ENCODE measurements at places on chromosomes 5 and 9. TPM values are rescaled to one million over a fixed set of nuclear protein-coding genes. Genes with fewer than 3 reads are reported as not detected.

DNA sequence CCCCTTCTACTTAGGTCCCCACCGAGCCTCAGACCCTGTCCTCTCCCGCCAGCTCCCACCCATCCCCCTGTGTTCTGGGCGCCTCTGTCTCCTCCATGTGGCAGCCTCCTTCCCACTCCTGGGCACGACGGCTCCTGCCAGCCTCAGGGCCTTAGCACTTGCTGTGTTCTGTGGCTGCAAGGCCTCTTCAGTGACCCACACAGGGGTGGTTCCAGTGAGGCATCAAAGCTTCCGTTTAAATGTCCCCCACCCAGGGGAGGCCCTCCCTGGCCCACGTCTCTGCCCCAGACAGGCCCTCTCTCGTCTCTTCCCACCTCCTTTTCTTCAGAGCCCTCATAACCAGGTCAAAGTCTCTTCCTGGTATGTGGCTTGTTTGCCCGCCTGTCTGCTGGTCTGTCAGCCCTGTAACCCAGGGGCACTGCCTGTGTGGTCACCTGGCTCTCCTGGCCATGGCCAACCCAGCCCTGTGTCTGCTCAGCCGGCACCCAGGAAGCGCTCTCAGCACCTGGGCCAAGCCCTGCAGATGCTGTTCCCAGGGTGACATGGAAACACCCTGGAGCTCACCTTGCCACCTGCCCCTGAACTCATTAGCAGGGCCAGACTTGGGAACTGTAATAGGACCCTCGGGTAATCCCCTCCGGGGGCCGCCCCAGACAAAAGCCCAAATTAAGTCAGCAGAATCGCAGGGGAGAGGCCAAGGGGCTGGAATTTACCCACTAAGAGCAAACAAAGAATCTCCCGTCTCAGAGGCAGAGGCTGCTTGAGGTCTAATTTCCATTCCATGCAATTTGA, 33.7 kb downstream of the LHX3 start:
- DNase-seq, result no peak

DNA sequence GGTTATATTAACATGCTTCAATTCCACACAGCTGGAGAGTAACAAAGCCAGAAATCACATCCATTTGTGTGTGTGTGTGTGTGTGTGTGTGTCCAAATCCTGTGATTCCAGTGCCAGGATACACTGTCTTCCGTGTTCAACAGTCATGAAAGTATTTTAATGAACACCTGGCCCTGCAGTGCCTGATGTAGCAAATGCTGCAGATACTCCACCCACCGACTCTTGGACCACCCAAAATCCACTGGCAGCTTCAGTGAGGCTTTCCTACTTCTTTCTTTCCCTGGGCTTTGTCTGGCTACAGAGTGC, 13.1 kb upstream of the INSYN2B start:
- no peak for DNase-seq

Gene SV2C
- 1.4 TPM for total RNA-seq

DNA sequence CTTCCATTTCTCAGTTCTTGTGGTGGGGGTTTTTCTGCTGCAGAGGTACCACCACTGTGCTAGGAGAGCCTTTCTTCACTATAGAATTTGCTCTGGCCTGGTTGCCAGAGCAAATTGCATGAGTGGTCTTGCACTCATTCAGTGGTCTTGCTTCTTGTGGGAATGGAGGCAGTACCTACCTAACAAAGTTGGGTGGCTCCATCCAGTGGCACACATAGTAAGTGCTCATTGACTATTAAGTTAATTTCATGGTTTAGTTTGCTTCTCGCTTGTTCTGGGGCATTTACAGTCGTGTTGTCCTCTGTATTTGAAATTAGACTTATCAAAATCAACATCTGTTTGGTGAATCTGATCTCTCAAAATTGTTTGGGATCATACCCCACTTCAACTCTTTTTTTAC, 23.0 kb downstream of the SLC28A3 start:
- DNase-seq, result no peak

- DNase-seq, result no peak
Observed at GRCh38 chr9:126309427-126310189, 17.0 kb upstream of the MVB12B start.

DNA sequence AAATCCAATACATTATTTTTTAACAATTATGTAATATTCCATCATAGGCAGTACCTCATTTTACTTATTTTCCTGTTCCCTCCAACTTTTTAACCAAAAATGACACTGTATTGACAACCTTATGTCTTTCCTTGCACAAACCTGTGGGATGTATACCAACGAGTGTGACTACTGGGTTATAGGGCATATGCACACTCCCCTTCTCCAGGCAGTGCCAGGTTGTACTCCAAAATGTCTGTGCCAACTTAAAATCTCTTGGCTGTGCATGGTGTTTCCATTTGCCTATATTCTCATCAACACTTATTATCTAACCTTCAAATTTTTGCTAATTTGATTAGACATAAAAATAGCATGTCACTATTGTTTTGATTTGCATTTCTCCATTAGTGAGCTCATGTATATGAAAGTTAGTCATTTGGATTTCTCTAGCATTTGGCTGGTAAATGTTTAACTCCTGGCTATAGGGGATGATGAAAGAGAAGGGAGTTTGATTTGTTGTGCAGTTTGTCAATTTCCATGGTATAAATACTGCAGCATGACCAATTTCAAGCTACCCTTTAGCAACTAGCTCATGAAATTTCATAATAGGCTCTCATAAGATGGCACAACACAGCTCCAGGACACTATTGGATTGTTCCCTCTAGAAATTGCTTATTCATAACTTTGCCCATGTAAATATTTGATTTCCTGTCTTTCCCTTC, 129.9 kb downstream of the BAAT start:
- no peak for DNase-seq

GRCh38 chr9:109139851-109140250, 20.1 kb upstream of the TMEM245 start:
- DNase-seq, result no peak

- no peak for DNase-seq
Observed at GRCh38 chr9:79692857-79693571, 121.2 kb downstream of the TLE4 start.

- no peak for DNase-seq
Observed at GRCh38 chr5:154524859-154525258, 46.8 kb upstream of the HAND1 start.

- DNase-seq, result no peak
Observed at GRCh38 chr9:133918111-133918813, 73.9 kb downstream of the VAV2 start.

- DNase-seq, result no peak
Observed at GRCh38 chr9:4225291-4226028, 74.4 kb downstream of the GLIS3 start.

GRCh38 chr9:127722055-127722745, 6.3 kb downstream of the TTC16 start:
- no peak for DNase-seq

GRCh38 chr9:133699546-133699945, 38.6 kb downstream of the SARDH start:
- DNase-seq, result no peak

GRCh38 chr5:167578977-167579692, 712.3 kb upstream of the WWC1 start:
- no peak for DNase-seq

Gene MARVELD2
- total RNA-seq, result 0.84 TPM

- no peak for DNase-seq
Observed at GRCh38 chr9:127267793-127268525, 3.4 kb downstream of the GARNL3 start.

DNA sequence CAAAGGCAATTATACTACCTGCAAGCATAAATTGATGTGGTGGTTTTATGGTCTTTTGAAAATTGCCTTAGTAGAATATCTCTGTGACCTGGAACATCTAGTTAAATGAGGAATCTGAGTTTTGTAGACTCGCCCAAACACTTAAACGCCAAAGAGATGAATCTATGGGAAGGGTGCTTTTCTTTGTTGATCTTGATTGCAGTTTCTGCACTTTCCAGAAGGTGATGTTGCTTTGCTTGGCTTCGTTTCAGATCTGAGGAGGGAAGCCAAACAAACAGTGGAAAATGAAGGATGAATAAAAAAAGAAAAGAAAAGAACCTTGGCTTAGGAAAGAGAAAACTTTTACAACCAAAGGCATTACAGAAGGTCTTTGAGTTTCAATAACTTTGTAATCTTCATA, 1021.2 kb downstream of the NR2F1-AS1 start:
- no peak for DNase-seq

GRCh38 chr9:114250235-114250568, 72.7 kb upstream of the ORM1 start:
- peak; percentile 49 for DNase-seq

- DNase-seq, result no peak
Observed at GRCh38 chr5:1472964-1473628, 27.9 kb upstream of the SLC6A3 start.

- DNase-seq, result no peak
Observed at GRCh38 chr9:129835860-129836223, 584 bp downstream of the USP20 start.

GRCh38 chr5:6135977-6136376, 242.4 kb downstream of the MED10 start:
- DNase-seq, result no peak

DNA sequence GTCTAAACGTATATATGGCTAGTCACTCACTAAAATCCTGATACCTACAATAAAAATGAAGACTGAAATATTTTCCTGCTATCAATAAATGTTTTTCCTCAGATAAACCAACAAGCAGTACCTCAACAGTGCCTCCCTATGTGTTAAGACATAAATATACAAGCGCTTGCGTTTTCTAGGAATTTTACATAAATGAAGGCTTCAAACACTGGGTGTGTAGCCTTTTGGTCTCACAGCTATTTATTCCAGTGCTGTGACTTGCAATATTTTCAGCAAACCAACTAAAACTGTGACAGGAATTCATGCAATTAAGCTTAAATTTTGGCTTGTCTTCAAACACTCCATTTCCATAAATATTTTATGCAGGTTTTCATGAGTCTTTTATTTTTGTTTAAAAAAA, 437.0 kb downstream of the BNC2 start:
- DNase-seq, result no peak

GRCh38 chr5:131488463-131488862, 146.6 kb downstream of the RAPGEF6 start:
- no peak for DNase-seq

Gene FOXD4L5
- 0.21 TPM for total RNA-seq

DNA sequence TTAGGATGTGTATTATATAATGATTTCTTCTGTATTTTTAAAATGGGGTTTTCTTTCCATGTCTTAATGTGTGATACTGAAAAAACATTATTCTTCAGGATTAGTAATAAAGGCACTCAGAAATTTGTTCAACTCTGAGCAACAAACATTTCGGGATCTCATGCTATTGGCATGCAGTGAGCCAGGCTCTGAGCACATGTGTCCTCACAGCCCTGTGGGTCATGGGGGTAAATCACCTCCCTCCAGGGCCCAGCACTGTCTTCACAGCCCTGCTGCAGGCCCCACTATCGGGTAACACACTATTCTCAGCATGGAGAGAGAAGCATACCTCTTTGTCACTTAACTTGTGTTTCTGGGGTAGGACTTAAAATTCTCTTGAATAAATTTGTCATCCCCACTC, 14.0 kb downstream of the TMEM174 start:
- no peak for DNase-seq

Gene GPBP1
- 90.3 TPM for total RNA-seq

DNA sequence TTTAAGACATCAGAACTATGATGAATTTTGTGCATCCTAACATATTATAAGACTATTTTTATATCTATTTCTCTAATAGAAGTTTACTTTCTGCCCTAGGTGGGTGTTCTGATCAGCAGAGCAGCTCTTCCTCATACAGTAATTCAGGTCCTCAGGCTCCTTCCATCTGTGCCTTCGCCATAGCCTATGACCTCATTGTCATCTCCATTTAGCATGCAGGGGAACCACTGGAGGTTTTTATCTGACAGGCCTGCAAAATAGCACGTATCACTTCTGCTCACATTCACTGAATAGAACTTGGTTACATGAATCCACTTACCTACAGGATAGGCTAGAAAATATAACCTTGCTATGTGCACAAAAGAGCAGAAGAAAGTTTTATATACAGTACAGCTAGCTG, 159.4 kb upstream of the CCNH start:
- DNase-seq, result no peak

Gene C5orf15
- total RNA-seq, result 32.4 TPM

GRCh38 chr5:174448041-174448440, 276.3 kb upstream of the MSX2 start:
- DNase-seq, result no peak

- DNase-seq, result no peak
Observed at GRCh38 chr5:132447196-132447595, 43.4 kb downstream of the IRF1 start.

- no peak for DNase-seq
Observed at GRCh38 chr5:158170534-158170933, 311.6 kb upstream of the CLINT1 start.

Gene SPATA31C1
- total RNA-seq, result not detected

GRCh38 chr9:109721001-109721400, 59.0 kb upstream of the PALM2AKAP2 start:
- no peak for DNase-seq

DNA sequence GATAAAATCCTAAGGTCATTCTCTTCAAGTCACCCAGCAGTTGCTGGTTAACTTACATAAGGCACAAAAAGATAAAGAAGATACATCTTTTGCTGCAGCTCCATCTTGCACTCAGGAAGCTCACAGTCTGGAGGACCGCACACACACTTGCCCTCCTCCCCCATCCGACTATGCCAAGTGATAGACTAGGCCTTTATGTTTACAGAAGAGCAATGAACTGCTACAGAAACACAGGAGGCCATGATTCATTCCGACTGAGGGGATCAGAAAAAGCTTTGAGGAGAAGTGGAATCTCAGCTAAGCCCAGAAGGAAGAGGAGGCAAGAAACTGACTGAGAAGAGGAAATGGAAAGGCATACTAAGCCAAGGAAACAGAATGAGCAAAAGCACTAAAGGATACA, 17.4 kb downstream of the NRG2 start:
- DNase-seq, result no peak

Measured in tibial nerve (tissue), 4 donors.